ENCODE measurements at places on chromosomes 2 and 18.
A peak's percentile ranks its signal among the peaks of the same experiment; 100 is the strongest.

DNA sequence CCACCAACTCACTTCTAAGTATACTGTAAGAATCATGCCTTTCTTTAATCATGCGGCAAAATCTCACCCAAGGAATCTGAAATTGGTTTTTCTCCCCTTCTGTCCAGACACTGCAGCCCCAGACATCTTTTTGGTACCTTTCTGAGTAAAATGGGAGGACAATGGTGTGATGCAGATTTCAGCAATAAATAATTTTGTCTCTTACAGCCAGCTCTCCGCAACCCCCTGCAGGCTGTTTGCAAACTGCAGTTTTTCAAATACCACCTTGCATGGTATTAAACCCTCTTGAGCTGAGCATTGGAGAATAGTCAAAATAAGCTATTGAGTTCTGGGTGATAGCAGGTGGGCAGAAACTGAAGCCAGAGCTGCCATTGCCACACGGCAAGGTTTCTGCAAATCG is 32.2 kb downstream of the GPR39 start:
- peak; percentile 22 for DNase-seq

GRCh38 chr2:75710220-75710576 is 517 bp downstream of the GCFC2 start:
- no peak for DNase-seq

GRCh38 chr2:54760310-54760709 is 36.8 kb downstream of the EML6 start:
- no peak for DNase-seq

DNA sequence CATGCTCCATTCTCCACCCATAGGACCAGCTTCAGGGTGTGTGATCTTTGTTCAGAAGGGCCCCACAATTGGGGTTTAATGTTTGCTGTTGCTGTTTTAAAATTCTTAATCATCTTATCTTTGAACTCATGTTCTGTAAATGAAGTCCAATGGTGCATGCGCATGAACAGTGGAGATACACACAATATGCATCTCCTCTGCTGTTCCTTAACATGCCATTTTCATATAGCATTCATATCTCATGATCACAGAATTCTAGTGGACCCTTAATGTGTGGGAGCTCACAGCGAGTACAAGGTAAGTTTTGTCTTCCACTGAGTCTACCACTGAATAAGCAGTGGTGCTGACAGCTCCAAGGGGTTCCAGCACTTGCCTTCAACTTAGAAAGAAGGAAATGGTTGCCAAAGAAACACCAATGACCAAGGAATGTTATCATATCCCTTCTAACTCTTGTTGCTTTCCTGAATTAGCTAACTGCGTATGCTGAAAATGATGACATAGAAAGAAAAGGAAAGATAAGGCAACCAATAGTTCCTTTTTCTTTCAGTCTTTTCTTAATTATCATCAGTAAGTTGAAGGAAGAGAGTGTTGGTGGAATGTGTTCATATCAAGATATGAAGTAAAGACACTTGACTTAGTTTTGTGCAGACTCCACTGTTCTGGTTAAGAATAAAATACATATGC is 258.9 kb upstream of the FBXO11 start:
- DNase-seq = no peak

DNA sequence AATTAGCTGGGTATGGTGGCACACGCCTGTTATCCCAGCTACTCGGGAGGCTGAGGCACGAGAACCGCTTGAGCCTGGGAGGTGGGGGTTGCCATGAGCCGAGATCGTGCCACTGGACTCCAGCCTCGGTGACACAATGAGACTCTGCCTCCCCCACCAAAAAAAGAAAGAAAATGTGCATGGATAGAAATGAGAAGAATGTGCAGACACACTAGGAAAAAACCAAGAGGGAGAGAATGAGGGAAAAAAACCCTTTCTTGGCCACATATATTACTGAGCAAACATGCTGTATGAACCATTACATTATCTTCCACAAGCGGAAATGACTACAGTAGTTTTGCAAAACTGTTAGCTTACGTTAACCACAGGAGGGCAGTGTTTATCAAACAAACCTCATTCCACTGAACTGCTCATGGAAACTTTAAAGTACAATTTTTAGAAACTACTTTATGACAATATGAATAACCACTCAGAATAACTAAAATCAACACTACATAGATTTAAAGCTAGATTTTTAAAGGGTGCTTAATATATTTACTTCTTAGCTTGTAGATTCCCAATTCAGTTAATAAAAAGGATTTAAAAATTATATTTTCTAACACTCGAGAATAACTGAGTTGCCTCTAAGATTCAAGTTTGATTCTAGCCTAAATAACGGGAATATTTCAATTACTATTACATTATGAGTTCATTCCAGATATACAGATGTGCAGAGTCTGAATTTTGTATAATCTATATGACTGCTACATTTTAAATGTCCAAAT is 26.4 kb downstream of the ASXL2 start:
- DNase-seq = no peak

- DNase-seq = no peak
These were observed 151.3 kb downstream of the UBR3 start for GRCh38 chr2:169978402-169979017.

GRCh38 chr2:239991689-239992314 is 33.3 kb downstream of the NDUFA10 start:
- no peak for DNase-seq

Data from NCI-H1436 treated with DMSO at 0.1 percent for 48 hours (cell line).